ENCODE measurements at places on chromosomes 7 and 10.

GRCh38 chr10:97714401-97715258 lies 1.1 kb downstream of the MARVELD1 start:
- no peak for DNase-seq

DNA sequence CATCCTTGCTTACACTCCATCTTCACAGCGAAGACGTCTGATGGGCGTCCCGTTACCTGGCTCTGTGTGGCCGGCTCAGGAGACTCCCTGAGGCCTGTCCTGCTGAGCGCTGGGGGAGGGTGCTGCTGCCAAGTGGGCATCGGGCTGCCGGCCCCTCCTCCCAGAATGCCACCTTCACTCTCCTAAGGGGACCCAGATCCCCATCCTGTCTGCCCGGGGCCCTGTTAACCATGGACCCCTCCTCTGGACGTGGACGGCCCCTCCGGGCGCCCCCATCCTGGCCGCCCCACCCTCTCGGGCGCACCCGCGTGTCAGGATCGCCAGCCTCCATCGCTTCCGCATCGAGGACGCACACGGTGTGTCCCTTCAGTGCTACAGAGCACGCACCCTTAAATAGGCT lies 7.3 kb upstream of the FOXL3 start:
- no peak for DNase-seq

DNA sequence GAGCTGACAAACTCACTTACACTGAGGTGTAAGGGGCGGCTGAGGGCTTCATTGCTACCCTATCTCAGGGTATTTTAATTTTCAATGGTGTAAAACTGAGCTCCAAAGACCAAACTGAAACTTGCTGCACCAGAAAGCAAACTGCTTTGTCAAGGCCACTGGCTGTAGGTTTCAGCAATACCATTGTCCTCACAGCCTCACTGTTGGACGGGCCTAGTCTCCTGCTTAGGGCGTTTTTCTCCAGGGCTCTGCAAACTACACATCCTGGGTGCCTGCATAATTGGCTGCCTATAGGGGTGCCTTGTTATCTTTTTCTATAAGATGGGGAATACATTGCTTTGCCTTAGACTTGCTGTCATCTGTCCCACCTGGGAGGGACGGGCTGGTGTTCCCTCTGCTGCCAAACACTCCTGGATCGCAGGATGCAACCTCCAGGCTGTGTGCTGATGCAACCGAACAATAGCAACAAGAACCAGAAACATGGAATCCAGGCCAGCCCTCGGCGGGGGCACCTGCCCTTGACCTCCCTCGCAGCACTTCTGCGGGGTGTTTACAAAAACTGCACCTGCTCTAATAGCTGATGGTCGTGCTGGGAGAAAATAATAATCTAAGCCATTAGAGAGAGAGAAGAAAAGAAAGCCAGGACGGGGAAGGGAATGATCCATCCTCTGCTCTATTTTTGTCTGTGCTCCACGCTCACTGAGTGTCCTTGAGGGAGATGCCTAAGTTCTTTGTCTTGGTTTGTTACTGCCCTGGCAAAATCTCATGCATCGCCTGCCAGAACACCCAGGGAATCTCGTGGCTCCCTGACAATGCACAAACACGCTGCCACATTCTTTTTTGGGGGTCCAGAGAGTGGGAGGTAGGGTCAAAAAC lies 104.5 kb downstream of the GALNT17 start:
- no peak for DNase-seq

GRCh38 chr10:70950037-70950436 lies 61.7 kb upstream of the PCBD1 start:
- no peak for DNase-seq

- DNase-seq, result no peak
These were observed 173.9 kb upstream of the CDK1 start for GRCh38 chr10:60604342-60604741.

GRCh38 chr7:1455241-1455939 lies 3.9 kb downstream of the MICALL2 start:
- no peak for DNase-seq

DNA sequence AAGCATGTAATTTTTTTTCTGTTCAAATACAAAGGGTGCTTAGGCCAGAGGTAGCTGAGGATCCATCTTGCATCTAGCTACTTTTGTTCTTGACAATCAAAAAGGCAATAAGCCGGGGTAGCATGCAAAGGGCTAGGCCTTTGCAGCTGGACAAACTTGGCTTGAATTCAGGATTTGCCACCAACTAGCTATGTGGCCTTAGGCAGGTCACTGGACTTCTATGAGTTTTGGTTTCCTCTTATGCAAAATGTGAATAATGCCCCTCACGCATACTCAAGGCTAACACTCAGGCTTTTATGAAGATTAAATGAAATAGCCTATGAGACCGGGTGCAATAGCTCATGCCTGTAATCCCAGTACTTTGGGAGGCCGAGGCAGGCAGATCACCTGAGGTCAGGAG lies 19.3 kb downstream of the GFRA1 start:
- DNase-seq, result no peak

DNA sequence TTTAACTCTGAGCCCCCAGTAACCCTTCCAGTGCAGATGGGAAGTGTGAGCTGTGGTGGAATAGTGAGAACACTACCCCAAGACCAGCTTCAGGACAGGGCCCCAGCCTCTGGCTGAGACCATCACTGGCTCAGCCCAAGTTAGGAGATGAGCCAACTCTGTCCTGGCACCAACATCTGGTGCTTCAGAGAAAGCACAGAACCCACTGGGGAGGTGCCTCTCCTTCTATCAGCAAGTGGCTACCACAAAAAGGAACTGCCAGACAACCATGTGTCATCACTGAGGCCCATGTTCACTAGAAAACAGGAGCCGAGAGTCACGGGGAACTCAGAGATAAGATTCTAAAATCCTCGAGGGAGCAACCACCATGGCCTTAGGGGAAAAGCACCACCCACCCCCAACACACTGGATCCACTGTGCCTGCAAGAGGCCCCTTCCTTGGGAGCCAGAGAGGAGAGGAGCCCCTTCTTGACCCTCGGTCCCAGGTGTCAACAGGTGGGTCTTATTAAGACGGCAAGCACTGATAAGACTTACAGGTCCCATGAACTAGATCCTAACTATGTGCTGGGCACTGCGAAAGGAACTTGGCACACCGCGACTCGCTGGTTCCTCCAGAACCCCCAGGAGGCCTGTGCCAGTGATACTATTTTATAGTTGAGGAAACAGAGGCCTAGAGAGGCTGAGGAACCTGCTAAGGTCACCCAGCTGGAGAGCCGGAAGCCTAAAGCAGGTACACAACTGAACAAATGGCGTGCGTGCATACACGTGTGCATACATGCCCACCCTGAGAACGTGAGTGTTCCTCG lies 102.7 kb downstream of the FAM53B start:
- no peak for DNase-seq

DNA sequence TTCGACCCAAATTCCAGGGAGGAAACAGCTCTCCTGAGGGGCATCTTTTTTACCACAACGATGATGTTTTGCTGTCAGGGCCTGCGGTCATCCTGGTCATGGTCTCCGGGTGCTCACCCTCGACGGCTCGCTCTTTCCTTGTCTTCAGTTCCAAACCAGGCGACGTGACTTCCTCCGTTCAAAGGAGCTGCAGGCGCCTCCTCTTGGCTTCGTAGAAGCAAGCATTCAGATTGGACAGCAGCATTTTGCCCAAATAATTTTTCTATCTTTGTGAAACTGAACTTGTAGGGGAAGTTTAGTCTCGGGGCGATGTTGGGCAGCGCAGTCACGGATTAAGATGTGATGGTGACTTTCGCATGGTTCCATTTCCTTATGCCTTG lies 208.9 kb downstream of the DNAJB6 start:
- no peak for DNase-seq

- DNase-seq, result no peak
These were observed 72.1 kb downstream of the INHBA start for GRCh38 chr7:41630741-41631140.

DNA sequence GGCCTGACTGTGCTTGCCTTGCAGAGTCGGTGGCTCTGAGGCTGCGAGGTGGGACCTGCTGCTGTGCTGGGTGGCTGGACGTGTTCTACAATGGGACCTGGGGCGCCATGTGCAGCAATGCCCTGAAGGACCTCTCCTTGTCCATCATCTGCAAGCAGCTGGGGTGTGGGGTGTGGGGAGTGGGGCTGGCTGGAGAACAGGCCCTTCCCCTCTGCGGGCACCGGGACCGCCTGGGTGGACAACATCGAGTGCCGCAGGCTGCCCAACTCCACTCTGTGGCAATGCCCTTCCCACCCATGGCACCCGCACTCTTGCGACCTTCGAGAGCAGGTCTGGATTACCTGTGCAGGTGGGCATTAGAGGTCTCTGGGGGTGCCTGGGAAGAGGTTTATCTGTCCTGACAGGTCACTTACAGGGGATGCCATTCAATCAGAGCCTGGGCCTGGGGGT lies 10.9 kb downstream of the SCART1 start:
- DNase-seq, result no peak

DNA sequence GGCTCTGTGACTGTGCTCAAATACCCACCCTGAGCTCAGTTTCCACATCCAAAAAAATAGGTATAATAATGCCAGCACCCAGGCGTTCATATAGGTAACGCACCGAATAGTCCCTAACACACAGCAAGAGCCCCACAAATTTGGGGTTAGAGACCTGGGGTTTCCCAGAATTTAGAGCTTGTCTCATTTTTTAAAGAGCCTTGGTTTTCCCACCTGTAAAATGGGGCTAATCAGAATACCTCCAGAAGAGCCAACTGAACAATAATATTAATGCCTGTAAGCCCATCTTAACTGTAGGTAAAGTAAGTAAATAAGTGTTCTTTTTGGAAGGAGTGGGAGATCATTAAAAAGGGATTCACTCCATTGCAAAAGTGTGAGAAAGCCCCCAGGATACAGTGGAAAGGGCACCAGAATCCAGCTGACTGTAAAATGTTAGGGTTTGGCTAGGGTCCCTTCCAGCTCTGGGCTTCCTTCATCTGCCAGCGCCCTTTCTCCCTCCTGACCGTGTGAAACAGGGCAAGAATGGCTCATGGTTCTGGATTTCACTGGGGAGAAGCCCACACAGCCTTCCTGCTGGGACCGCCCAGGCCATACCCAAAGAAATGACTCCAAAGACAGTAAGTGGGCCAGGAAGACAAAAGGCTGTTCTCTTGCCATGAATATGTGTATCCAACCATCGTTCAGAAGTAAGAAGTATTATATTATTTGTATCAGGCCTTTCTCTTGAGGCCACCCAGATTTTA lies 2.1 kb downstream of the MTURN start:
- no peak for DNase-seq

DNA sequence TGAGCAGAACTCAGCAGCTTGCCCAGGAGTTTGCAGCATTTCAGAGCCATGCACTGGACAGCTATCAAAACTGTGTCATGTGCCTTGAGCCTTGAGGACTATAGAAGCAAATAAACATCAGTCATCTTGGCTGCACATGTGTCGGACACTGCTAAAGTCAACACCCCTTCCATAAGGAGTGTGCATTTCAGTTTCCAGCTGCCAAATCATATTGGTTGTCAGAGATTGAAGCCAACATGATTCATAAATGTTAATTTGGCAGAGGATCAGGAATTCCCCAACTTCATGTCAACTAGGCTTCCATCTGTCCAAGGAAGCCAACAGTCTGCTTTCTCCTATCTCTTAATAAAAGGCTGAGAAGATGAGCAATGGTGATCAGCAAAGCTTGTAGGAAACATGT lies 32.8 kb downstream of the SLC16A12 start:
- DNase-seq, result no peak

Data from OCI-LY7 (cell line).